HepG2 (cell line): ENCODE measurements at places on chromosomes 12 and 14. TPM values are rescaled to one million over a fixed set of nuclear protein-coding genes. Genes with fewer than 3 reads are reported as not detected.

DNA sequence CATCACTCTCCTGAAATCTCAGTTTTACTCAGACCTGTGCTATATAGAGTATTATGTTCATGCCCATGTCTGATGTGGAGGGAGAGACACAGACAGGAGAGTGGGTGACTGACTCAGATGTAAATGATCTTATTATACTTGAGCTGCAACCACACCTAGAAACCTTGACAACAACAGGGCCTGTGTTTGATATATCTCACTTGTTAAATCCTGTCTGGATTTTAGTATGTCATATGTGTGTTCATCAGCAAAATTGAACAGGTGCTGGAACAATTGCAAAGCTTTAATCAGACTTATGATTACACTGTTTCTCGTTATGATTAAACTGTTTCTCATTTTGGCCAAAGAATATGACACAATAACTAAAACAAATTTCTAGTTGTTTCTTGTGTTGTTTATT, 37.7 kb downstream of the DIP2B start:
- peaks cover 66% of the 10 kb centered on the region for H3K4me1 ChIP-seq
- no peak overlapping the region for H3K27ac ChIP-seq
- DNase-seq, result no peak
- no peaks in the 10 kb centered on the region for H3K27me3 ChIP-seq
- no peak overlapping the region for H3K4me3 ChIP-seq

GRCh38 chr12:69687390-69687789, 11.7 kb downstream of the BEST3 start:
- no peak for DNase-seq
- no peaks in the 10 kb centered on the region for H3K36me3 ChIP-seq
- no peak overlapping the region for H3K4me3 ChIP-seq
- H3K27ac ChIP-seq, result no peak overlapping the region

DNA sequence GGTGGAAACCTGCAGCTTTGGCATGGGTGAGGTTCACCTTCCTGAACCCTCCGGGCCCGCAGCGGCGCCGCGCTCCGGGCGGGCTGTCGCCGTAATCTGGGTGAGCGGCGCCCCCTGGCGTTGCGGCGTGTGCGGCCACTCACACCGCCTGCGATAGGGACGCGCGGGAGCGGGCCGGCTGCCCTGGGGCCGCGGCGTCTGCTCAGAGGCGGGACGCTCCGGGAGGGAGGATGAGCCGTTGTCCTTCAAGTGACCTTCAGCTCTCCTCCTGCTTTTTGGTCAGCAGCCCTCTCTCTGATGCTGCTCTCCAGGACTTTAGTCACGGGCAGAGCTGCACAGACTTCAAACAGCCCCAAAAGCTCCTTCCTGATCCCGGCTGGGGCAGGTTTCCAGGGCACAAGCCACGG, 211.7 kb upstream of the FKBP4 start:
- H3K4me3 ChIP-seq, result no peak overlapping the region
- no peak overlapping the region for H3K27ac ChIP-seq
- no peaks in the 10 kb centered on the region for H3K4me1 ChIP-seq
- no peaks in the 10 kb centered on the region for H3K36me3 ChIP-seq
- H3K27me3 ChIP-seq, result peaks cover 10% of the 10 kb centered on the region

TMEM119 gene
- not detected in 2 replicates for total RNA-seq

- H3K36me3 ChIP-seq, result peaks cover 4% of the 10 kb centered on the region
- peak overlapping the region; percentile 29 for H3K27ac ChIP-seq
- no peak for DNase-seq
- H3K4me3 ChIP-seq, result no peak overlapping the region
- H3K27me3 ChIP-seq, result no peaks in the 10 kb centered on the region
Measured at GRCh38 chr12:12947902-12948301, 4.1 kb downstream of the GPRC5D start.

CD69 gene
- total RNA-seq, result not detected in 2 replicates

GRCh38 chr14:44170556-44170955, 336.5 kb downstream of the FSCB start:
- no peak overlapping the region for H3K27ac ChIP-seq
- no peaks in the 10 kb centered on the region for H3K36me3 ChIP-seq
- H3K4me3 ChIP-seq, result no peak overlapping the region
- no peaks in the 10 kb centered on the region for H3K27me3 ChIP-seq

GRCh38 chr14:55436519-55436918, 3.9 kb downstream of the TBPL2 start:
- no peaks in the 10 kb centered on the region for H3K27me3 ChIP-seq
- no peak for DNase-seq
- no peaks in the 10 kb centered on the region for H3K36me3 ChIP-seq
- no peak overlapping the region for H3K4me3 ChIP-seq

KRT4 gene
- total RNA-seq, result not detected in 2 replicates

GRCh38 chr12:90939382-90939781, 15.6 kb downstream of the CCER1 start:
- no peaks in the 10 kb centered on the region for H3K27me3 ChIP-seq
- no peak overlapping the region for H3K27ac ChIP-seq
- H3K36me3 ChIP-seq, result no peaks in the 10 kb centered on the region
- no peak for DNase-seq
- no peak overlapping the region for H3K4me3 ChIP-seq
- H3K4me1 ChIP-seq, result no peaks in the 10 kb centered on the region

DNA sequence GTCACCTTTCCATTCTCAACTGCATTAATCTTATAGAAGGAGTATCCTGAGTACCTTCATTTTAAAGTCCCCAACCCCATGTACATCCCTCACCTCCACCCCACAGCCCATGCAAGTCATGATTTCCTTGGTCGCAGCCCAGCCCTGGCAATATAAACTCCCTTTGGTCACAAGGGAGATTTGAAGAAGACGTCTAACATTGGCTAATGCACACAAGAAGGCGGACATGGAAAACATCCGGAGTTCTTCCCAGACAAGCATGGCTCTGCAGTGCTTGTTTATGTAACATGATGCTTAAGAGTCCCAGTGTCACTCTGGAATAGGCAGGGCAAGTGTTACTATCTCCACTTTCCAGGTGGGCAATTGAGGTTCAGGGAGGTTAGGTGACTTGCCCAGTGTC, 277.6 kb downstream of the DPF3 start:
- DNase-seq, result no peak
- H3K27ac ChIP-seq, result no peak overlapping the region
- H3K4me1 ChIP-seq, result no peaks in the 10 kb centered on the region
- H3K27me3 ChIP-seq, result no peaks in the 10 kb centered on the region; the same call in 1 of the 2 replicates
- no peak overlapping the region for H3K4me3 ChIP-seq
- no peaks in the 10 kb centered on the region for H3K36me3 ChIP-seq

DNA sequence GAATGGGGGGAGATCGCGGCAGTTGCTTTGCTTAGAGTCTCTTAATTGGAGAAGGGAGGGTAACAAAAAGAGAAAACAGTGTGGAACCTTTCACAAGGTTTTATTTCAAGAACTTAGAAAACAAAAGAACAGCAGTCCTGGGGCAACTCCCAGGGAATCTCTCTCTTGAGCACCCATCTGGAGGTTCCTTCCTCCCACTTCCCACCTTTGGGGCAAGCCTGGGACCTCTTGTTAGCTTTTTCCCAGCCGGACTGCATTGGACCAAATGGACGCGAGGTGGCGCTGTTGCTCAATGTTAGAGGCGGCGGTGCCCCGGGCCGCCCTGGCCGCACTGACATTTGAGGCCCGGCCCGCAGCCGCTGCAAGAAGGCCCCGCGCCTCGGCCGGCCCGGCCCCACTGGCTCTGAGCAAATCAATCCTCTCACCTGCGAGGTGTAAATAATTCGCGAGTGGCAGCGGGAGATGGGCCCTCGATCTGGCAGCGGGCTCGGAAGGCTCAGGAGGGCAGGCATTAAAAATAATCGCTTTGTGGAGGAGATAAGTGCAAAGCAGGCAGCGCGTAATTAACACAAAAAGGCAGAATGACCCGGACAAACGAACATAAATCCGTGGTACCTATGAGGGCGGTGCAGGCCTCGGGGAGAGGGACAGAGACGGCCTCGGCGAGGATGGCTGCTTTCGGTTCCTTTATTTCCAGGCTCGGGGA, 2.8 kb upstream of the HOXC8 start:
- H3K27me3 ChIP-seq, result peaks cover 30% of the 10 kb centered on the region
- DNase-seq, result peak; percentile 73
- peak overlapping the region; percentile 48 for H3K4me3 ChIP-seq

- H3K27me3 ChIP-seq, result no peaks in the 10 kb centered on the region
- no peak overlapping the region for H3K4me3 ChIP-seq
- H3K4me1 ChIP-seq, result peaks cover 92% of the 10 kb centered on the region
- peak overlapping the region; percentile 32 for H3K27ac ChIP-seq
- peak; percentile 48 for DNase-seq
- peaks cover 12% of the 10 kb centered on the region for H3K36me3 ChIP-seq
Measured at GRCh38 chr14:94485944-94486841, 10.2 kb upstream of the SERPINA9 start.

GRCh38 chr14:32104803-32105202, 27.7 kb downstream of the ARHGAP5 start:
- DNase-seq, result no peak
- peaks cover 17% of the 10 kb centered on the region for H3K4me1 ChIP-seq
- H3K27me3 ChIP-seq, result no peaks in the 10 kb centered on the region
- peaks cover 4% of the 10 kb centered on the region for H3K36me3 ChIP-seq
- H3K27ac ChIP-seq, result no peak overlapping the region

HNF1A gene
- total RNA-seq, result 27.0 and 34.7 TPM in 2 replicates

SOAT2 gene
- total RNA-seq, result 6.1 and 14.9 TPM in 2 replicates

DNA sequence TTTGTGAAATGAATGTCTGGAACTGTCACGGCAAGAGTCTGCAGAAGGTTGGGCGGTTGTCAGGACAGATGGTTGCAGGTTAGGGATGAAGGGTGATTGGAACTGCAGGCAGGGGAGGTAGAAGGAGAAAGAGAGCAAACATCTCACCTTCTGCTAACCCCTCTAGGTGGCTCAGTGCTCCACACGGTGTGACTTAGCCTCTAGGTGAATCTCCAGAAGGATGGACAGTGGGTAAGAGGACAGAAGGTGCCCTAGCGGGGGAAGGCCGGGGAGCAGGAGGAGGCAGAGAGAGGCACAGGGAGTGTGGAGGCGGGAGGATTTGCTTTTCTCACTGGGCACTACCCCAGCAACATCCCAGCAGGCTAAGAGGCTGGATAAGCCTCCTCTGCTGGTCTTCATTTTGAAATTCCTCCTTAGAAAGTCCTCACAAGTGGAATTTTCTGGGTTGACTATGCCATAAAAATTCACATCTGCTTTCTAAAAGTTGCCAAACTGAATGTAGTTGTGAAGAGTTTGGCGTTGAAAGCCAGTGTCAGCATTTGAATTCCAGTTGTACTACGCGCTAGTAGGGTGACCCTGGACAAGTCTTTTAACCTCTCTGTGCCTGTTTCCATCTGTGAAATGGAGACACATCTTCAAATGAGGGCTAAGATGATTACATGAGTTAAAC, 10.7 kb upstream of the GPR68 start:
- DNase-seq, result no peak
- H3K36me3 ChIP-seq, result no peaks in the 10 kb centered on the region
- H3K27ac ChIP-seq, result no peak overlapping the region
- no peak overlapping the region for H3K4me3 ChIP-seq
- peaks cover 18% of the 10 kb centered on the region for H3K4me1 ChIP-seq

DNA sequence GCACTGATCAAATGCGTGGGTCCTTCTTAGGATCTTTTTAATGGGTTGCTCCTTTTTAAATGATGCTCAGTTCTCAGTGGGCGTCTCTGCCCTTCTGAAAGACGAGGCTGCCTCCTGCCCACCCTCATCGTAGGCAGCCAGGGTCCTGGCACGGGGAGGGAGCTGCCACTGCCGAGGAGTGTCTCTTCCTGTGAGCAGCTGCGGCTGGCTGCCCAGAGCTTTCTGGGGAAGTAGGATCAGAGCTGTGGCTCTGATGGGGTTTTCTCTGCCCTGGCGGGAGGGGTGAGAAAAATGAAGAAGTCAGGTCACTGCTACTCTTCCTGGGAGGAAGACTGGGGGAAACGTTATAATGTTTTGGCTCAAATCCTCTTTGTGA, 31.1 kb upstream of the BEGAIN start:
- H3K4me1 ChIP-seq, result peaks cover 12% of the 10 kb centered on the region
- no peak for DNase-seq
- H3K27ac ChIP-seq, result no peak overlapping the region
- peaks cover 66% of the 10 kb centered on the region for H3K27me3 ChIP-seq
- no peak overlapping the region for H3K4me3 ChIP-seq
- no peaks in the 10 kb centered on the region for H3K36me3 ChIP-seq

DNA sequence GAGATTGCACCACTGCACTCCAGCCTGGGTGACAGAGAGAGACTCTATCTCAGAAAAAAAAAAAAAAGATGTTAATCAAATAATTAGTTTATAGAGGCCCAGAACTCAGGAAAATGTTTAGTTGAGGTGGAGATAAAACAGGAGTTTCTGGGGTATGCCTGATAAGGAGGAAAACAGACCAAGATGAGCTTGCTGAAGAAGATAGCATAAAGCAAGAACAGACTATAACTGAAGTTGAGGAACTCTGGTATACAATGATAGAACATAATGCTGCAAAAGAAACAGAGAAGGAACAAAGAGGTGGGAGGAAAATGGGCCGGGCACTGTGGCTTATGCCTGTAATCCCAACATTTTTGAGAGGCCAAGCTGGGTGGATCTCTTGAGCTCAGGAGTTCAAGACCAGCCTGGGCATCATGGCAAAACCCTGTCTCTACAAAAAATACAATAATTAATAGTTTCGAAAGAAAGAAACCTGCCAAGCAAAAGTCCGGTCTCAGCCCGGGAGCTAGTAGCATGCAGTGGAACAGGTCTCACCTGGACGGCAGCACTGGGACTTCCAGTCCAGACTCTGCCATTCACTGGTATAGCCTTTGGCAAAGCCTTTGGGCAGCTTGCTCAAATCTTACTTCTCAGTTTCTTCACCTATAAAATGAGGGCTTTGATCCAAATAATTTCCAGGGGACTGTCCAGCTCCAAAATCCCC, 25.4 kb downstream of the SLC35E3 start:
- peaks cover 8% of the 10 kb centered on the region for H3K4me1 ChIP-seq
- H3K27ac ChIP-seq, result no peak overlapping the region
- H3K36me3 ChIP-seq, result peaks cover 8% of the 10 kb centered on the region
- no peak overlapping the region for H3K4me3 ChIP-seq

FOXG1 gene
- not detected in 2 replicates for total RNA-seq

FAM181A gene
- 1.1 and 1.5 TPM in 2 replicates for total RNA-seq

- H3K4me1 ChIP-seq, result peaks cover 71% of the 10 kb centered on the region
- H3K27me3 ChIP-seq, result no peaks in the 10 kb centered on the region
- H3K36me3 ChIP-seq, result no peaks in the 10 kb centered on the region
- peak overlapping the region; percentile 97 for H3K27ac ChIP-seq
Measured at GRCh38 chr12:106774808-106775524, 484 bp downstream of the RIC8B start.

GRCh38 chr12:121849211-121849610, 9.4 kb downstream of the HPD start:
- no peak overlapping the region for H3K4me3 ChIP-seq
- no peaks in the 10 kb centered on the region for H3K4me1 ChIP-seq
- DNase-seq, result no peak
- no peak overlapping the region for H3K27ac ChIP-seq
- peaks cover 2% of the 10 kb centered on the region; the same call in 1 of the 2 replicates for H3K36me3 ChIP-seq

DNA sequence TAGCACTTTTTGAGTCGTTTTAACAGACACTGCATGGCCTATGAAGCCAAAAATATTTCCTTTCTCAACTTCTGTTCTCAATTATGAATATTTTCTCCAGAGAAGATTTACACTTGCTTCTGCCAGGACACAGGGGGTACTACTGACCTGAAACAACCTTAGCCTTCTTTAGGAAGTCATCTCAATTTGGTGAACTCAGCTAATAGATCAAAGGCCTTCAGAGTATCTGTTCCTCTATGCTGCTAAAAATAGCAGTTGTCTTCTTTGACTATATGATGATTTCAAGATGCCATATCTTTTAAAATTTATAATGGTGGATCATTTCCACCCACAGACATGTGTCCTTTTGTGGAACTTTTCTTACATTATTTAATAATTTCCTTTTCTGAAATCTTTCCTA, 14.0 kb upstream of the NDUFA12 start:
- no peak overlapping the region for H3K27ac ChIP-seq
- H3K4me3 ChIP-seq, result no peak overlapping the region
- H3K4me1 ChIP-seq, result no peaks in the 10 kb centered on the region
- no peak for DNase-seq
- H3K36me3 ChIP-seq, result 0 out of 3 replicates have a peak, but pooled peaks cover 5% of the 10 kb centered on the region
